Kidney (tissue), 22 donors: ENCODE measurements at places on chromosomes 12 and 14.

DNA sequence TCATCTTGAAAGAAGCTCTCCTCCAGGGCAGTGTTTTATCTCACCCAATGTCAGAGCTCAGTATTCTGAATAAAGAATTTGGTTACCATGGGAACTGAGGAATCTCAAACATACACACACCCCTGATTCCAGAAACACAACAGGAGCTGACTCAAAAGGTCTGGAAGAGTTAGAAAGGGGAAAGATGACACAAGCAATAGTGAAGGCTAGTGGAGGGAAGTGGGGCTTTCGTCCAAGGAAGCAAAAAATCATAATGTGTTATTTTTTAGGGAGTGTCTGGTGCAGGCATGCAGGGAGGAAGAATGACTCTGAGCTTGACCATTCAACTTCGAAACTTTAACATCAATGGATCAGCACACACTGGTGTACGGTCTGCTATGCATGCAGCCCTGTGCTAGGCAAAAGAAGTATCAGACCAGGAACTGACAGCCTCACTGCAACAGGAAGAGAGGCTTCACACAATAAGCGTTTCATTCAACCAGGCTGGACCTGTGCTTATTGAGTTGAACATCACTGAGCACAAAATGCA, 20.3 kb downstream of the HEBP1 start:
- peak; percentile 70 for DNase-seq

- no peak for DNase-seq
These were observed 167.2 kb upstream of the CNTN1 start for GRCh38 chr12:40525054-40525453.

GRCh38 chr12:21413369-21414277, 23.8 kb upstream of the PYROXD1 start:
- no peak for DNase-seq

GRCh38 chr12:50157259-50157658, 9.9 kb downstream of the CERS5 start:
- DNase-seq, result no peak

DNA sequence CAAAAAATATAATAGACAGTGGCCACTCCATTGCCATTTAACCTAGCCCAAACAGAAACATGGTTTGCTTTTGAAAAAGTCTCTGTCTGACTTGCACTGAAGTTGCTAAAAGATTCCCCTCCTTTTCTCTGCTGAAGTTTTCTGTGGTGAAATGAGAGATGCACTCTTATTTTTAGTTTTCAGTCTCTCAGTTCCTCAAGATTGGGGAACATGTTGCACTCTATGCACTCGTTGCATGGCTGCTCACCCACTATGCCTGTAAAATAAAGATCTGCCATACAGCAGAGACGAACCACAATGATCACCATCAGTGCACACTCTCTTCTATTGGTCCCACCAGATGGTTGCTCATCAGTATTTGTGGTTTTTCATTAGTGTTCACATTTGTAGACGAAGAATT, 13.1 kb upstream of the DAAM1 start:
- no peak for DNase-seq

DNA sequence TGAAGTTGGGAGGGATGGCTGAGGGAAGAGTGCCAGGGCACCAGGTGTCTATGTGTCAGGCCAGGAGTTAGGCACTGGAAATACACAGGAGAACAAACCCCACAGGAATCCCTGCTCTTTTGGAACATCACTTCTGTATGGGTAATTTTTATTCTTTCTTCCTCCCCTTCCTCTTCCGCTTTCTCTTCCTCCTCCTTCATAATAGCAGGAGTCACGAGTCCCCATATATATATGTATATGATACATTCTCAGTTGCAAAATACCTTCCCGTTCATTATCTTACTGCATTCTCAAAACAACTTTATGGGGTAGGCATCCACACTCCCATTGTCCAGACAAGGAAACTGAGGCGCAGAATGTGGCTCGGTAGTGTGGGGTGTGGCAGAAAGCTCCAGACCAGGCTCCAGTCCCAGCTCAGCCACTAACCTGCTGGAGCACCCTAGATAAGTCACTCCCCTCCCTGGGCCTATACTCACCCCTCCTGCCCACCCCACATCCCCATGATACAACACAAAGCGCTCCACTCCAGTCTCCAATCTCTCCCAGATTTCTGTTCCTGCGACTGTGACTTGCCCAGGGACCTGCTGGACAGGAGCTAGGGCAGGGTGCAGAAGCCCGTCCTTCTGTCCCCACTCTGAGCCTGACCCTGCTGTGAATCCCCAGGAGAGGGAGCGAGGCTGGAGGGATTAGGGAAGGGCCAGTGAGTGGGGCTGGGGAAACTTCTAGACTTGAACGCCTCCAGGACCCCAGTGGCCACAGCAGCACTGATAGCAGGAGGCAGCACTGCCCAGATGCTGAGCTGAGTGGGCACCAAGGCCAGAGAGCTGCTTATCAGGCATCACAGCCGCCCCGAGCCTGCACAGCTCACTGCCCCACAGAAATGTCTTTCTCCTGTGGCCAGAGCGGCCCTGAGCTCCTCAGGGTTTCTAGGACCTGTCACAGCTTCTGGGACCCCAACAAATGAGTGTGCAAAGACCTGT, 1.4 kb upstream of the AQP2 start:
- DNase-seq, result peak; percentile 66

DNA sequence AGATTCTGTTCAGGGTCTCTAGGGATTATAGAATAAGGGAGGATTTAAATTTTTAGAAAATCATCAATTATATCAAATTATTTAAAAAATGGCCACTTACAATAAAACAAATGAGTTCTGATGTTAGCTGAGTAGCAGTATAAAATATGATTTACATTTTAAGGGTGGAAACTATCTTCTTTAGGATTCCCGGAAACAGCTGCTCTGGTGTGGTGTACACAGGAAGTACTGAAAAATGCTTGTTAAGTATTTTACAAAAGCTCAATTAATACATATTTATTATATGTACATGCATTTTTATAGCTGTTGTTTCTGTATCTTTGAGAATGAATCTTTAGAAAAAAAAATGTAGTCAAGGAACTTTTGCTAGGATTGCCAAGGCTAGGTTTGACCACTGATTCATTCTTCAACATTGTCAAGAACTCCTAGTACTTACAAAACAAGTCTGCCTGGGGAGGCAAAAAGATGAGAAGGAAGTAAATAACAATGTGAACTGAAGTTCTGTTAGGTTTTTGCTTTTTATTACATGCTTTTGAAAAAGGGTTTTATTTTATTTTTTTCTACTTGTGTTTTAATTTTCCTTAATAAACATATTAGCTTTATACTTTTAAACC, 48.0 kb downstream of the ARF6 start:
- no peak for DNase-seq

DNA sequence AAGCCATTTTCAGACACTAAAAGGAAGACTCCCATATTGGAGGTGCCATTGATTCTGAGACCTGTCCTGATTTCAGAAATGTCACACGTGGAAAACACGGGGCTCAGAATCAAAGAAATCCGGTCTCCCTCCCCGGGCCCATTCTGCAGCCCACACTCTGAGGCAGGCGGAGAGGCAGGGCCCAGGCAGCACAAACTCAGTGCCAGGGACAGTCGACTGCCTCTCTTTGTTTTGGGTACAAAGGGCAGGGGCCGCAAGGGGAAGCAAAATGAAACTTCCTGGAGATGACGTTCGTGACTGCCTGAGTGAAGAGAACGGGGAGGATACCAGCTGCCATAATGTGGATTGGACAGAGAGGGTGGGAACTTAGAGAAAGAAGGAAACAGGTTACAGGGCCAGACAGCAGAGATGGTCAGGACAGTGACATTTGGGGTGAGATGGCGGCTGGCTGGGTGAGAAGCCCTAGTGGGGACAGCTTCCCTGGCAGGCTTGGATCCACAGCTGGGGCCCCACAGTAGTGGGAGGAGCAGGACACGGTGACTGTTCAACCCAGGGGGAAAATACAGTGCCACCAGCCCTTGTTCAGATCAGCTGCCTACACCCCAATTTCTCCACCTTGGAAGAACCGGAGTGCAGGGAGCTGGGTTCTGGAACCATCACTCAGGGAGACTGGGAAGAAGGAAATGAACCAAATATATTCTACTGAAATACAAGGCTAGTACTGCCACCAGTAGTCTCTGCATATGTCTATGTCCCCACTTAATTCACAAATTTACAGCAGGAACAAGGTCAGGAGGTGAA, 8.1 kb downstream of the GAPDH start:
- DNase-seq, result no peak

- no peak for DNase-seq
These were observed 22.2 kb downstream of the CCDC63 start for GRCh38 chr12:110869026-110869425.

DNA sequence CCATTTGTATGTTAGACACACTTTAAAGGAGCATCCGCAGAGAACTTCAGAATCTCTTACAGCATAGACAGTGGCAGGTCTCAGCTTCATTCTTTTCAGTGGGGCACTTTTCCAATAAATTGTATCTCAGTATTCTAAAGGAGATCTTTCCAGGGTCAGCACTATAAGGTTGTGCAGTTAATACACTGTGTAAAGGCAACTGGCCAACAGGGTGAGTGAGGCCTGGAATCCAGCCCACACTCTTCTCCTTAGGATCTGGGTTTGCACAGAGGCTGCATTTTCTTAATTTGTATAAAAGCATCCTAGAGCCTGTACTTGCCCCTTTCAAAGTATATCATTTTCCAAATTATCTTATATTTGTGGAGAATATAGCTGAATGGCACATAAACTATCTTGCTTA, 94.2 kb downstream of the MYF5 start:
- no peak for DNase-seq

DNA sequence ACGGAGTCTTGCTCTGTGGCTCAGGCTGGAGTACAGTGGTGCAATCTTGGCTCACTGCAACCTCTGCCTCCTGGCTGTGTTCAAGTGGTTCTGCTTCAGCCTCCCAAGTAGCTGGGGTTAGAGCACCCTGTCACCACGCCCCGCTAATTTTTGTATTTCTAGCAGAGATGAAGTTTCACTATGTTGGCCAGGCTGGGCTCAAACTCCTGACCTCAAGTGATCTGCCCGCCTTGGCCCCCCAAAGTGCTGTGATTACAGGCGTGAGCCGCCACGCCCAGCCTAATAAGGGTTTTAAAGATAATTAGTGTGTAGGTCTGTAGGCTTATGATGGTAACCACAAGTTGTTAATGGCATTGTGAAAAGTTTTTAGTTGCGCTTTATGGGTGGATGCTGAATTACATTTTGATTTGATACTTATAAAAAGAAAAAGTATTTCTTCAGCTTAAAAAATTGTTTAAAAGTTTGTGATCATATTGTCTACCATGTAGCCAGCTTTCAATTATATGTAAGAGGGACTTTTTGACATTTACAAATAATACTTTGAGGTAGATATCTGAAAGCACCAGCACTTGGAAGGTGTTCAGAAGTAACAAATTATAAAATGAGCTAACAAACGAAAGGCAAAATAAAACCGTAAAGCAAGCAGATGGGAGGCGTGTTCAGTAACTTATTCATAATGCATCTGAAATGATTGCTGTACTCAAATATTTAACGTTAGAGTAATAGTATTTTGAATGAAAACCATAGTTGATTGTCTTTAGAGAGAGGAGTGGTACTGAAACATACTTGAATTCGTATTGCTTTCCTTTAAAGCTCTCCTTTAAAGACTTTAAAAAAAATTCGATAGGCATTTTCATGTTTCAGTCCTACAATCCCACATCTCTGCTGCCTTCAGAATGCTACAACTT, 37.1 kb downstream of the MDM2 start:
- no peak for DNase-seq

GRCh38 chr14:58026967-58027366, 125.0 kb downstream of the ARMH4 start:
- no peak for DNase-seq

- no peak for DNase-seq
These were observed 446.0 kb upstream of the DCN start for GRCh38 chr12:91628656-91629055.

- DNase-seq, result no peak
These were observed 404.7 kb downstream of the MDGA2 start for GRCh38 chr14:47270715-47271114.

- peak; percentile 21 for DNase-seq
These were observed 282.1 kb upstream of the GRIP1 start for GRCh38 chr12:66960704-66961690.

GRCh38 chr14:32906672-32907071, 32.0 kb upstream of the NPAS3 start:
- no peak for DNase-seq

DNA sequence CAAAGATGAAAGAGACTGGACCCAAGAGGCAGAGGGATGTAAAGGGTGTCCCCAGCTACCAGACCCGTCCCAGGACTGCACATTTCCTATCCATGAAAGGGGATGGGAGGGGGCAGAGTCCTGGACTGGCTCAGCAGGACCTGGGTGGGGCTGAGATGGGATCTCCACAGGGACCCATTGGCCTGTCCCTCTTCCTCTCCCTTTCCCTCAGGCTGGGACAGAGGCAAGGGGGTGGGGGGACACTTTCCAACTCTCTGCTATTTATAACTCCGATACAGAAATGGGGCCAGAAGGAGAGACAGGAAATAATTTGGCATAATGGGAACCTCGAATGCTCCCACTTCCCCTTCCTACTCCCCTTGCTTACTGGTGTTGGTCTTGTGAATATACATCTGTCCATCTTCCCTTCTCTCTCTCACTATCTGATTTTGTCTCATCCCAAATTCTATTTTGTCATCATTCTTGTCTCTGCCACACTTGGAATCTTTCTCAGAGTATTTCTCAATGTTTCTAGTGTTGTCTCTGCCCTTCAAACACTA, 1.1 kb upstream of the ITGA7 start:
- no peak for DNase-seq

DNA sequence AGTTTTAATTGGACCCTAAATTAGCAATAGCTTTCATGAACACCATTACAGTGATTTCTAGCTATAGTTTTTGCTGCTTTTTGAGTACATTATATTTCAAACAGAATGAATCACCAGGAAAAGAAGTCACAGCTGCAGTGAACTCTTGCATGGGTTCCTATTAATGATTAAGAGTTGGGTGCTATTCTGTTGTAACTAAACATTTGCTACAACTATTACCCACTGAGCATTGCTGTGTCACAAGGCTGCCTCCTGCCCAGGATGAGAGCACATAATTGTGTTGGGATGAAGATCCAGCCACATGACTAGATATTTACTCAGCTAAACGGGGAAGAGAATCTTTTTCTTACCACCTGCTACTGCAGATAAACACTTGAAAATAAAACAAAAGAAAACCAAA, 152.7 kb downstream of the GXYLT1 start:
- DNase-seq, result no peak

DNA sequence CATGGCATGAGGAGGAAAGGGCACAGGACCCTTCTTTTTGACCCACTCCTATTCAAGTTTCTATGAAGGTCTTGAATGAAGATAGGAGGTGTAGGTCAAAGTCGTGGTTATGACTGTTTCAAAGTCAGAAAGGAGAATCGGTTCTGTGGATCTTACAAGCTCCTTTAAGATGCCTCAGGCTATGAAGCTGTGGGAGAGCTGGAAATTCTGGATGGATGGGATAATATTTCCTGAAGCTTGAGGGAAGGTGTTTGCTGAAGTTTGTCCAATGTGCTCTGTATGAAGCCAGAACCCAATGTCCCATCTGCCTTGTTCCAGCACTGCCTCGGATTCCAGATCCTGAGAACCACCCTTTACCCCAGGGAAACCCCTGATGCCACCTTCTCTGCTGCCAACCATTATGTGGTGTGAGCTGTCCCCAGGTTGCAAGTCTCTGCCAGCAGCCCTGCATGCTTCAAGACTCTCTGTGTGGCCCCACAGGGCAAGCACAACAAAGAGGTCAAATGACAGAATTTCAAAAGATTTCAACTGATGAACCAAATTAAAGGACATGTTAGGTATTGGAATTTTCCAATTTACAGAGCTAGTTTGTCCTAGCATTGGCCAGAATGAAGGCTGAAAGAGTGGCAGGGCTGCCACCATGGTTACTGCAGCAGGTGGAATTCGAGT, 472.0 kb downstream of the RGS6 start:
- no peak for DNase-seq
